ENCODE measurements at places on chromosomes 7 and 10.
A peak's percentile ranks its signal among the peaks of the same experiment; 100 is the strongest.

- DNase-seq = no peak
Observed at GRCh38 chr7:128902761-128903585, 7.5 kb downstream of the KCP start.

DNA sequence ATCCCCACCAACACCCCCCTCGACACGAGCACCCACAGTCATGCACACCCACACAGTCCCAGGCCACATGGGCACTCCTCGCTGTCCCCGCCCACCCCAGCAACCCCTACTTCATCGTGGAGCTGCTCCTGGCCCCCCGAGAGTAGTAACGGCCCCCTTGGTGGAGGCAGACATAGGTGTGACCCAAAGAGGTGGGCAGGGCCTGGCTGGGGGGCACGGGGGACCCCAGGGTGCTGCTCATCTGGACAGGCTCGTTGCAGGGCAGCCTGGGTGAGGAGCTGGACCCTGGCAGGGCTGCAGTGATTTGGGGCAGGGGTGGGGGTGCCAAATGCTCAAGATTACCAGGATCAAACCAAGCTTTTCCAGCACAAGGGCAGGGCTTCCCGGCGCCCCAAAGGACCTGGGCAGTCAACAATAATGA lies 42.4 kb upstream of the ZMIZ1 start:
- no peak for DNase-seq

- no peak for DNase-seq
Observed at GRCh38 chr10:5809527-5810154, 3.6 kb downstream of the GDI2 start.

DNA sequence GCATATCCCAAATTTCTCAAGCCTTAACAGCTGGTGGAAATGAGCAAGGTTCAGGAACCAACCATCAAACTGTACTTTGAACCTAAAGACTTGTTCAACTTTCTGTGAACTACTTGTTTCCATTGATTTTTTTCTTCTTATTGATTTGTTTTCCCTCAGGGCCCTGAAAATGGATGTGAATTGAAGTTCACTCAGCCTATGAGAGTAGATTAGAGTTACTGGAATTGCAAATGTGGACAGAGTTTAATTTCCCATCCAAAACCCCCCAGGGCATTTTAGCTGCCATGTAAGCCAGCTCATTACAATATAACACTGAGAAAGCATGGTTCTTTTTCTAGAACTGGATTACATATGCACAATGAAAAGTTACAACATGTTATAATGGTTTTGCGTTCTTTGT lies 1105.7 kb downstream of the REEP3 start:
- DNase-seq = no peak

- no peak for DNase-seq
Observed at GRCh38 chr7:132906193-132906835, 175.6 kb downstream of the CHCHD3 start.

GRCh38 chr7:148107443-148108127 lies 483.0 kb upstream of the C7orf33 start:
- DNase-seq = no peak

DNA sequence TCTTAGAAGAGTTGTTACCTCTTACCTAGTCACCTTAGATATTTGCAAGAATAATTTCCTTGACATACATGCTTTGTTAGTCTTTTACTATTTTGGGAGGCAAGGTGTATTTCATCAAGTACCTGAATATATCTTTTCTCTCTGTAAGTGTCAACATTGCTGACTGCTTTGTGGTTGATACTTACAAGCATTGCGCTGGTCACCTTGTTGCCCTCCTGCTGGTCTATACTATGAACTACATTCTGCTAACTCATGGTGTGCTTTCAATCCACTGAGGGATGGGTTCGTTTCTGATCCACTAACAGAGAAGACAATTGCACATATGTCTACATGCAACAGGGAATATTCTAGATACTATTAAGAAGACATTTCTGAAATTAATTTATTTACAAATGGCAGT lies 837.8 kb upstream of the COBL start:
- DNase-seq = no peak

DNA sequence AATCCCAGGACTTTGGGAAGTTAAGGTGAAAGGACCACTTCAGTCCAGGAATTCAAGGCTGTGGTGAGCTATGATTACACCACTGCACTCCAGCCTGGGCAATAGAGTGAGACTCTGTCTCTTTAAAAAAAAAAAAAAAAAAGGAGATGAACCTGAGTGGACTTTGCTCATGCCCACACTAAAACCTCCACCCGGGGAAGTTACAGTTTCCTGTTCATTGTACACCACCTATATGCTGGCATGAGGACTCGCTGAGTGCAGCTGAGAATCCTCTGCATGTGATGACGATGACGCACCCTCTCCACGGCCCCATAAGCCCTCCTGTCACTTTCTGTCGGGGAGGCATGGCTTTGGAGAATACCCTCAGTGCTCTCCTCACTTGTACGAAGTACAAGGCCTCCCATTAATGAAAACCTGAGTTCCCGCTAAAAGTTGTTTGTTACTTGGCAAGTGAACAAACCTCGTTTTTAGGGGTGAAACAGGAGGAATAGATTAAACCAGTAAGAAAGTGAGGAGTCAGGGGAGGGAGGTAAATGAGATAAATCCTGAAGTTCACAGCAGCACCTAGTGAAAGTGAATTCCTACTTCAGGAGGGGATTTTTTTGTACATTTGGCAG lies 15.9 kb downstream of the TMEM176B start:
- no peak for DNase-seq

GRCh38 chr10:43938810-43939209 lies 290.1 kb upstream of the ZNF32 start:
- no peak for DNase-seq

- peak; percentile 36 for DNase-seq
Observed at GRCh38 chr10:98267894-98268693, at the start of gene LOXL4. TSS of gene LOXL4 (minus strand) at chr10:98268194. CDS start at chr10:98263019, 5,175 bp downstream.

DNA sequence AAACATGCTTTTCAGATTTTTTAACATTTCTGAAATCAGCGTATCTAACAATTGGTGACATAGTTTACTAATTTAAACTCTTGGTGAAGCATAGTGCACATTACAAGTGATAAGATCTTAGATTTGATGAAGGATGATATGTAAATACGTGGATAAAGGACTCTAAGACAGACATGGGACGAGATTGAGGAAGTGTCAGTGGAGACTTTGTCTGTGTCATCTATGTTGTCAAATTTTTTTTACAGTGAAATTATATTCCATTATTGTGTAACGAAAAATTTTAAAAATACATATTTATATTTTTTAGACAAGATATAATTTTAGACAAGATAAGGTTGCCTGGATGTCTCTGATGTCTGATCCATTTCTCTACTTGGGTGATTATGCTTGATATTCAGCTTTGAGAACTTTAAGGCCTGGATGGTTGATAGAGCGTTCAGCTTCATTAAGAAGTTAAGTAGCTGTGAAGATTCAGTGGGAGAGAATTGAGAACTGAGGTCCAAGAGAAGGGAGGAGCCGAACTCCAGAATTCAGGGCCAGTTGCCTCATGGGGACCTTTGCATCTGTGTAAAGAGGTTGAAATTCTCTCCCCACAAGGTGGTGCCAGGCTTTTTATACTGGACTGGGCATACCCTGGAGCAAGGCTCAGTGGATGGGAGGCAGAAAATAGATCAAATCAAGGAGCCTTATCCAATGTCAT lies 62.7 kb downstream of the KAT6B start:
- DNase-seq = no peak

GRCh38 chr7:128672927-128673517 lies 930 bp downstream of the GARIN1A start:
- no peak for DNase-seq

DNA sequence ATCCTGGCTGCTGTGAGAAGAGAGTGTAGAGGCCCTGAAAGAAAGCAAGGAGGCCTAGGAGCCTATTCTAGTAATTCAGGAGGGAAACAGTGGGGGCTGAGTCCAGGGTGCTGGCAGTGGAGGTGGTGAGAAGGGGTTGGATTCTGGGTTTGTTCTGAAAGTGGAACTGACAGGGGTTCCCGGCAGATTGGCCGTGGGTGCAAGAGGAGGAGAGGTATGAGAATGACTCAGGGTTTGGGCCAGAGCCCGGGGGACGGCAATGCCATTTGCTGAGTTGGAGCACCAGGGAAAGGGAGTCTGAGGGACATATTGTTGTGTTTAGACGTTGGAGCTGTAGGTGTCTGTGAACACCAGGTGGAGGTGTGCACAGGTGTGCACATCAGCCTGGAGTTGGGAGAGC lies 38.5 kb downstream of the NPTX2 start:
- DNase-seq = no peak

DNA sequence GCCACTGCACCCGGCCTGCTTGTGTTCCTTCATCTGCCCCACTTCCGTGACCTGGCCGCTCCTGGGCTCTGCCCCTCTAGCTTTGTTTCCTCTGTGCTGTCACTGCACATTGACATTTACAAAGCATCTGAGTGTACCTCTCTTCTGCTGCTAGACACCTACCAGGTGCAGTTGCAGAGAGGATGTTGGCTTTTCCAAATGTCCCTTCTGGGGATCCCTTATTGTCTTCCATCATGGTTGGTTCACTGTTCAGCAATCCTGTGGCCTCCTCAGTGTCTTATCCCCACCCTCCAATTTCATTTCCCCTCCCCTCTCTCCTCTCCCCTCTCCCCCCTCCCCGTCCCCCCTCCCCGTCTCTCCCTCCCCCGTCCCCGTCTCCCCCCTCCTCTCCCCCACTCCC lies 13.8 kb downstream of the VWA2 start:
- DNase-seq = no peak

GRCh38 chr7:92872701-92873100 lies 36.3 kb upstream of the CDK6 start:
- DNase-seq = no peak

DNA sequence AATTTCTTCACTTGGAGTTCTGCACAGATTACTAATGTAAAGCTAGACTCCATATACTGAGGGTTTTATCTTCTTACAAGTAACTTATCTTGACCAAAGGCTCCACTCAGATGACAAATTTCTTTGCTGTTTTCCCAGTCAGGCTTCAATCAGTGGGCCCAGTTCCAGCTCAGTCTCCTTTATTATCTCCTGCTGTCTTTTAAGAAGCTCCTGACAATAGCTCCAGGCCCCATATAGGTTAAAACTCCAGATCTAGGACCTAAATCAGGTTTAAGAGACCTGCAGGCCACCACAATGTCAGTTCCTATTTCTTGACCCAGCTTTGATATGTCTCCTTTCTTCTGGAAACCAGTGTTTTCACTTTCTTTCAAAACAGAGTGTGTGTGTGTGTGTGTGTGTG lies 165.2 kb downstream of the RELN start:
- no peak for DNase-seq

- no peak for DNase-seq
Observed at GRCh38 chr7:48755061-48755555, 169.2 kb upstream of the CDC14C start.

DNA sequence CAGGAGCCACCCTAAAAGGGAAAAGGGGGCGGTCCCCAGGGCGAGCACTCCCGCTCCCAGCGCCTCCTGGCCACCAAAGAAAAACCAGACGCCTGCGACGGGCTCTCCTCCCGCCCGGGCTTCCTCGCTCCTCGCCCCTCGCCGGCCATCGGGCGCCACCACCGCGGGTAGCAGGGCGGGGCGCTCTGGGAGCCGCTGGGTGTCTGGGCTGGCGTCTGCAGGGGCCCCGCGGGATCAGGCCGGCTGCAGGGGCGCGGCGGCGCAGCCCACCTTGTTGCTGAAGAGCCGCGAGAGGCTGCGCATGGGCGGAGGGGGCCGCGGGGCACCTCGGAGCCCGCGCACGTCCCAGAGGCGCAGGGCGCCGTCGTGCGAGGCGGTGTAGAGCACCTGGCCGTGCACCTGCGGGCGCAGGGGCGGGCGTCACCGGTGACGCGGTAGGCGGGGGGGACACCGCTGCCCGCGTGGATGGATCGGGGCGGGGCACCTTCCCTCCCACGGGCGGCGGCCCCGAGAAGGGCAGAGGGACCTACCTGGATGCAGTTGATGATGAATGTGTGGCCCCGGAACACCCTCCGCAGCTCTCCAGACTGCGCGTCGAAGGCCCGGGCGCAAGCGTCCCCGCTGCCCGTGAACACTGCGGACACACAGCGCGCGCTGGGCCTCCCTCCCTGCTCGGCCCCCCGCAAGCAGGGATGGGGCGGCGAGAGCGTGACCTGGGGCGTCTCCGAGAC lies 28.3 kb downstream of the WDR86 start:
- DNase-seq = no peak

- DNase-seq = no peak
Observed at GRCh38 chr10:131123496-131123895, 188.0 kb downstream of the TCERG1L start.

- no peak for DNase-seq
Observed at GRCh38 chr10:7915923-7916536, 97.7 kb downstream of the TAF3 start.

DNA sequence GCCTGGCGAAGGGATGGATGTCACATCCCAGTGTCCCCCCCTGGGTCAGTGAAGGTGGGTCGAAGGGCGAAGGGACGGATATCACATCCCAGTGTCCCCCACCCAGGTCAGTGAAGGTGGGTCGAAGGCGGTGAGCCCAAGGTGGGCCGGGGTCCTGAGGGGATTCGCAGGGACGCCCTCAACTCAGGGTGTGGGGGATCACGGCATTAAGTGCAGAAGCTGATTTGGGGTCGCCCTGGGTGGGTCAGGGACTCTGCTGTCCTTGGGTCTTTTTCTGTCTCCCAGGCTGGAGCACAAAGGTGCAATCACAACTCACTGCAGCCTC lies 21.9 kb downstream of the ADAP1 start:
- no peak for DNase-seq

GRCh38 chr10:103990531-103990930 lies 23.6 kb downstream of the SLK start:
- DNase-seq = no peak

- no peak for DNase-seq
Observed at GRCh38 chr10:124589491-124590041, 127.9 kb downstream of the LHPP start.

DNA sequence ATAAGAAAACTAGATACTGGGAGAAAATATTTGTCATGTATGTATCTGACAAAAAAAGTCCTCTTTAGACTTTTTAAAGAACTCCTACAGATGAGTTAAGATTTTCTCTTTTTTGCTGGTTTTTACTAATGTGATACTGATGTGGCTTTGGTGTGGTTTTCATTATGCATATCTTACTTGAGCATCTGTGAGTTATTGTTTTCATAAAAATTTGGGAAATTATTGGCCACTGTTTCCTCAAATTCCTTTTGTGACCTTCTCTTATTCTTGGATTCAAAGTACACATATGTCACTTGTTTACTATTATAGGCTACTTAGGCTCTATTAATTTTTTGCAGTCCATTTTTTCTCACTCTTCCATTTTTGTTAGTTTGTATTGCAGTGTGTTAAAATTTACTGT lies 89.0 kb downstream of the PPP1R9A start:
- DNase-seq = no peak

DNA sequence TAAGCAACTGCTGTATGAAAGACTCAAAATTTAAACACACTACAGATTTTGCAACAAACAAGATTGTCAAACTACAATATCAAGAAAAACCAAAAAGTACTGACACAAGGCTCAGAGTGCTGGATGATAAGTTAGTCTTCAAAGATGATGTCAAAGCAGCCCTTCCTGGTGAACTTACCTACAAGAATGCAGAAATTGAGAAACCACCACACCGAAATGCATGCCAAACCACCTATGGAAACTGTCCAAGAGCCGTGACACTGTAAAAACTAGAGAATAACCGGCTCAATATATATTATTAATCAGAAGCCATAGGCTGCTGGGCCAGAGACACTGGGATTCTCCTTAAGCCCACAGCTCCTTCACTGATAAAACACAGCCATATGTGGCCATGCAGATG lies 25.3 kb downstream of the DENND11 start:
- no peak for DNase-seq

- no peak for DNase-seq
Observed at GRCh38 chr10:10727812-10728211, 289.9 kb upstream of the CELF2 start.

GRCh38 chr7:121140790-121141189 lies 152.3 kb downstream of the CPED1 start:
- DNase-seq = no peak

Measured in CMK (cell line).